ENCODE measurements at places on chromosomes 4 and X.

GRCh38 chrX:47283015-47283771 lies 50.4 kb downstream of the USP11 start:
- DNase-seq: no peak

DNA sequence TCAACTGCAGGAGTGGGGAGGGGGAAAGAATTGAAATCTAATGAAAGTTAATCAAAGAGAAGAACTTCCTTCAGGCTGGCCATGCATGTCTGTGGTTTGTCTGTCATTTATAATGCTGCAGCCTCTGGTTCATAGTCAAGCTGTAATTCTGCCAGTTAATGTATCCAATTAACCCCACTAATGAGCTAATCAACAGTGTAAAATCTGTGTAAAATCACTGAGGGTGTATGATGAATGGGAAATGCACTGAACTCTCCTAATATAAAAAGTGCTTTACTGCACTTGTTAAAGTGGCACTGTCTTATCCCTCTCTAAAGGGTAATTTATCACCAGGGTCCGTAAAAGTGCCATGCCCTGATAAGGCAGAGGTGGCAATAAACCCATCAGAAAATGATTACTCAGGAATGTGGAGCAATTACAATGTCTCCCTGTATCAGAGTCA lies 798.1 kb downstream of the PDHA2 start:
- DNase-seq: no peak

- DNase-seq: no peak
Observed at GRCh38 chr4:12116009-12116552, 687.4 kb upstream of the HS3ST1 start.

DNA sequence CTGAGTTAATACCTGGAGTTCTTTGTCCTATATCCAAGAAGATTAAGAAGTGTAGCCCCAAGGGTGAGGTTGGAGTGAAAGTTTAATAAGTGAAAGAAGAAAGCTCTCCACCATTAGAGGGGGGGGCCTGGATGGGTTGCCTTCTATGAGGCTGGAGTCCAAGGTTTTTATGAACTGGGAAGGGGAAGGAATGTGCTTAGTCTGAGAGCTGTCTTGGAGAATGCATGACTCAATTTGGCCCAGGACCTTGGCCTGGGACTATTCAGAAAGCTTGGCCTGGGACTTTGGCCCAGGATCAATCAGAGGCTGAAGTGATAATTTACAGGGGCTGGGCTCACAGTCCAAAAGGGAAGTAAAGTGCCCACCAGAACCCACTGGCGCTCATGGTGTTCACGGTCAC lies 1049.0 kb upstream of the GRIA3 start:
- no peak for DNase-seq

- DNase-seq: no peak
Observed at GRCh38 chrX:9707306-9708033, 58.2 kb downstream of the GPR143 start.

- DNase-seq: no peak
Observed at GRCh38 chr4:128241019-128241418, 46.6 kb downstream of the PGRMC2 start.

DNA sequence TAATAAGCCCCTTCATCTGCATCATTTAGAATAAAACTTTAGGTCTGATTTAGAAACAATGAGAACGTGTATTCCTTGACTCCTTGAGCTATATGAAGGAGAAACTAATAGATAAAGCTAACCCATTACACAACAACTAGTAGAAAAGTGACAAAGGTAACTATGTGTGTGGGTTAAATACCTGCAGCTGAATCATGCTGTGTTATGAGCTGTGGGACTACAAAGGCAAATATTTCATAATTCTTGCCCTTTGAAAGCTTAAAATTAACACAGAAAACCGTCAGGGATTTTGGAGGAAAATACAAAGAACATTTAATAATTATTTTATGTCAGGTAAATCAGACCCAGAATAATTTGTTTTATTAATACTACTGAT lies 898 bp upstream of the NDP start:
- no peak for DNase-seq

DNA sequence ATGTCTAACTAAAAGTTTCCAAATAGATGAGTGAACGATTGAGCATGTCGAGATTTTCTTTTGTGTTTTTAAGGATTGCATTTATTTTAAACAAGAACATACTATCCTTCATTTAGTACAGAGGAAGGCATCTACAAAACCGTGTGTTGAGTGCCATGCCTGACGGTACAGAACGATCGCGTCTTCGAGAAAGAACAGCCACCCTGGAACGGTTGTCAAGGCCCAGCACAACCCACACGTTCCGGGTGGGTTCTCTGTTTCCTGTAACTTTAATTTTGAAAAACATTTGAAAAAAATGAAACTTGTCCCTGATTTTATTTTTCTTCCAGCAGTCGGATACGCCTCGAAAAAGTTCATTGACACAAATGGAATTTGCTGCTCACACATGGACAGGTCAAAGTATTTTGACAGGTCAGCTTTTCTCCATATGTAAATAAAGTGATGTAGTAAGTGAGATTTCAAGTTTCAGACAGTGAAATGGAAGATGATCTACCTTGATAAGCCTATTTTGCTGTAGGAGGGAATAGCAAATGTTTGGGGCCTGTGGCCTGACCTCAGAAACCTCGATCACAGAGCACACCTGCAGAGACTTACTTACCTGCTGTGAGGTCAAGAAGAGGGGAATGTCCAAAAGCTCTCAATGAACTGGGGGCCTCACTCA lies 24.4 kb upstream of the CYP4V2 start:
- DNase-seq: no peak

All from stimulated activated CD4-positive, alpha-beta T cell treated with anti-CD3 and anti-CD28 coated beads, Interleukin-12 subunit alpha, Interleukin-12 subunit beta, amount 100 ng/mL, for 4 hours (primary cell).